CD8-positive, alpha-beta memory T cell (primary cell): ENCODE measurements at places on chromosomes 2 and 18. TPM values are rescaled to one million over a fixed set of nuclear protein-coding genes. Genes with fewer than 3 reads are reported as not detected.

The AKAIN1 gene
- total RNA-seq: not detected

The ASB18 gene
- total RNA-seq: not detected

The SAG gene
- total RNA-seq: not detected

The ADAM17 gene
- total RNA-seq: 17.9 TPM

The ROCK2 gene
- 19.5 TPM for total RNA-seq

The RESP18 gene
- not detected for total RNA-seq

The TMEM247 gene
- not detected for total RNA-seq

The TSPYL6 gene
- total RNA-seq: not detected

The UGT1A5 gene
- not detected for total RNA-seq

The NYAP2 gene
- total RNA-seq: not detected

The LIMS4 gene
- 0.79 TPM for total RNA-seq

The RAX gene
- total RNA-seq: not detected

The SULT1C4 gene
- total RNA-seq: not detected

The HOXD13 gene
- not detected for total RNA-seq

The COL3A1 gene
- 0.07 TPM for total RNA-seq

The ALK gene
- total RNA-seq: not detected

The ZSWIM2 gene
- not detected for total RNA-seq

GRCh38 chr2:238568455-238569440 is 142.0 kb downstream of the ASB1 start:
- no peak for DNase-seq

GRCh38 chr2:149430743-149431736 is 100.7 kb downstream of the LYPD6 start:
- DNase-seq: no peak

DNA sequence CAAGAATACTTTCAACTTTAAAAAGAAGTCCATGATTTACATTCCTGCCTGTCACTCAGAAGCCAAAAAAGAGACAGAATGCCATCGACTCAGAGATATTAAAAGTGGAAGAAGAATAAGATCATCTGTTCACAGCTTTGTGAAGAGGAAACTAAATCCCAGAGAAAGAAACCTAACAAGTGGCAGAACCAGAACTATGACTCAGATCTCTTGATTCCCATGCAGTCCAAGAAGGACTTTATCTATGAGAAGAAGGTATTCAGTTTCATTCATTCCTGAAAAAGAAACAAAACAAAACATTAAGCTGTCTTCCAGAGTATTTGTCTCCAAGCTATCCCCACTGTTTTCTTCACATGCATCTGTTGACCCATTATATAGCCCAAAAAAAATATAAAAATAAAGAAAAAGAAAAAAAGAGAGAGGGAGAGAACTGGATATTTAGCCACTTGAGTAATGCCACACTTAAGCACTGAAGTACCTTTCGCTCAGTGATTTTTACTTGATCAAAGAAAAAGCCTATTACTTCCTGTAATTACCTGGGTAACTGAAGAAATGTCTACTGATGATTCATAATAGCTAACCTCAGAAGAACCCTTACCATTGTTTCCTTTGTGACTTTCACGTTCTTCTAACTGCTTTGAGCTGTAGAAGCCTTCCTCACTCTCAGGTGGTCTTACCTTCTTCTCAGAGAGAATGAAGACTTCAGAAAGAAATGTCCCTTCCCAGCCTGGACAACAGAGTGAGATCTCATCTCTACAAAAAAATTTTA is 17.7 kb upstream of the AKAIN1 start:
- DNase-seq: no peak

DNA sequence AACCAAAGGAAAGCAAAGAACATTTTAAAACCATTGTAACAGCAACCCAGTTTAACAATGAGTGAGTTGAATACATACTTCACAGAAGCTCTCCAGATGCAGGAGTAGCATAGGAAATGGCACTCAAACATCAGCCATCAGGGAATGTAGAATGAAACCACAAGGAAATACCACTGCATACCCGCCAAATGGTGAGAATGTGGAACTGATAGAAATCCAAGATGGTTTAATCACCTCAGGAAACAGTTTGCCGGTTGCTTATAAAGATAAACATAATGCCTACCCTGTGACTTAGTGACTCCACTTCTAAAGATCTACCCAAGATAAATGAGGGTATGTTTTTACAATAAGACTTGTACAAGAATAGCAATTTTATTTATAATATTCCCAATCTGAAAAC is 132.0 kb downstream of the GALNT1 start:
- no peak for DNase-seq

GRCh38 chr2:226660526-226660925 is 139.1 kb downstream of the IRS1 start:
- no peak for DNase-seq

- DNase-seq: no peak
Measured at GRCh38 chr18:4524096-4524495, 69.0 kb upstream of the DLGAP1 start.

GRCh38 chr2:172084645-172085459 is 455 bp upstream of the DLX1 start:
- DNase-seq: peak; percentile 46

DNA sequence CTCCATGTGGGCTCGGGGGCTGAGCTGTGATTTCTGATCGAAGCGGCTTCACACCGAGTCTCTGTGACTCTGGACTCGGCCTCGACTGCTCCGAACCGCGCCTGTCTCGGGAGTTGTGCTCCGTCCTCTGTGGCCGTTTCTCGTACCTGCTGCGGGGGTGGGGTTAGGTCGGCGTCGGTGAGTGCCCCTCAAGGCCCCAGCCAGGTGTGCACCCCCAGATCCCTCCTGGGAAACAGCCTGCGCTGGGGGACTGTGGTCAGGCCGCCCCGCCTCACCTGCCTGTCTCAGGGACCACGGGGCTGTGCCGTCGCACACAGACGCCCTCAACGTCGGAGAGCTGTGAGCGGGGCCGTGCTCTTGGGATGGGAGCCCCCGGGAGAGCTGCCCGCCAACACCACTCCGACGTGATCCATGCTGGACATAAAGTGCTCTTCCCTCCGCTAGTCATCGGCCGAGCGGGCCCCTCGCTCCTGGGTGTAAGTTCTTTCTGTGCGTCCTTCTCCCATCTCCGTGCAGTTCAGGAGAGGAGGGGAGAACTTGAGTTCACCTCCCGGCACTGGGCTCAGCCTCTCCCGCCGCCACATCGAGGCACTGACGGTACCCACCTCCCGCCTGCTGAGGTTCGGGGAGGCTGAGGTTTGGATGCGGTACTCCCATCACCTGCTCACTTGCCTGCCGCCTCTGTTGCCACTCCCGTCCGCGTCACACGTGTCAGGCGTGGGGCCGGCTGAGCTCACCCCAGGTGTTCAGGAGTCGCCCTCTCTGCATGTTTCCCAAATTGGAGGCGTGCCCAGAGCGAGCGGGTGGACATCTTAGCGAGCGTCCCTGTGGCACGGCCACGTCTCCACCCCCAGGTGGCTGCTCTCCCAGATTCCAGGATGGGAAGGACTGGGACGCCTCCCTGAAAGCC is 55.7 kb downstream of the CTDP1 start:
- DNase-seq: no peak

DNA sequence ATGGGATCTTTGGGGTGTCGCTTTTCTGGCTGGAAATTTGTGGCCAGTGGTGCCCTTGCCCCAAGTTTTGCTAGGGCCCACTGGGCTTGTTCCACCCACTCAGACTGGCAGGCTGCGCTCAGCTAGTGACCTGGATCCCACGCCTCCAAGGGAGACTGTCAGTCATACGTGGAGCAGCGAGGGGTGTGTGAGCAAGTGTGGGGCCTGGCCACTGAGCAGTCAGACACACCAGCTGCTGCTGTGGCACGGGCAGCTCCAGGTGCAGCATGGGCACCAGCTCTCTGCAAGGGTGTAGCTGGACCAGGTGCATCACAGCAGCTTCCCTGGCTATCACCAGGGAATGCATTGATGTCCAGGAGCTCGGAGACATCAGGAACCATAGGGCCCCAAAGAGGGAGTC is 327.0 kb downstream of the NR4A2 start:
- DNase-seq: no peak

DNA sequence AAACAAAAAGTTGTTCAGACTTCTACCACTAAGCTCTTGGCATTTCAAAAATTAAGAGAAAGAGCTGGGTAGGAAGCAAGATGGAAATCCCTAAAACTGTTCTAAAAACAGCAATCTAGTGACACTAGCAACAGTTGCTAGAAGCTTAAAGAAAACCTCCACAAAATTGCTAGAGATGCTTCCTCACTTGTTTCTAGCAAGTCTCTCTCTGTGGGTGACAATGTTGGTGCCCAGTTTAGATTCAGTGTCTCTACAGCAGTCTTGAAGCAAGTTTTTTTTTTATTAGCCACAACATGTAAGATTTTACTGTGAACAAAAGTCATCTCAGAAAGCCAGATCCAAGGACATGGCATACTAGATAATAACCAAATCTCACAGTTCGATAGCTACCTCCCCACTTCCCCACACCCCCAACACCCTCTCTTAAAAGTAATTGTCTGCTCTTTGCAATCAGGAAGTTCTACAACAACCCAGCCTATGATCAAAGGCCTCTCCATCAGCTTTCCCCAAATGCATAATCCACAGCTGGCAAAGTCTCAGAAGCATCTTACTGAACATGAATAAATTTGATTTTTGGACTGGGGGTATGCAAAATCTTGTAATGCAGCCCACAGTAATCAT is 70.0 kb downstream of the ANKRD44 start:
- no peak for DNase-seq

- DNase-seq: no peak
Measured at GRCh38 chr18:9575558-9575957, 38.8 kb downstream of the PPP4R1 start.

GRCh38 chr2:40814616-40815015 is 362.7 kb upstream of the SLC8A1 start:
- no peak for DNase-seq

DNA sequence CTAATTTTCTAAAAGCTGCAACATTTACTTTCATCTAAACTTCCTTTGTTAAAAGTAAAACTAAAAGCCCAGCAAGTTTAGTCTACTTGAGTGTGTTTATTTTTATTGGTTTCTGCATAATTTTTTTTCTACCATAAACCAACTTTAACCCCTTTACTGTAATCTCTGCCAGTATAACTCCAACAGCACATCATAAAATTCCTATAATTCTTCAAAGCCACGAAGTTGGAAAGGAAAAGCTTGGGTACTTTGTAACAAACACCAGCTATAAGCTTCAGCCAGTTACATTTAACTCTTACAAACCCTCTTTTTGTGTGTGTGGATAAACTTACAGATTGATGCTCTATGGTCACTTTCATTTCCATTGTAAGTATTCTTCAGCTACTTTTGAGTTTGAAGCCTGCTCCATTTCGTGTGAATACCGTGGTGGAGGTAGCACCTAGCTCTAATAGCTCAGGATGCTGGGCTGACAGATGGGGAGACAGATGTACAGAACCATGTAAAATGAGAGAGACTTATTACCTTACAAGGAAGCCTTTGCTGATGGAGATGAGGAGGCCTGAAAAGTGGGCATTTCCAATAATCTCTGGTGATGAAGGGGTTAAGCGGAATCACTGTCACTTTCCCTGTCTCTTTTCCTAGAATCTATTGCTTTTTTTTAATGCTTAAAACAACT is 42.5 kb downstream of the ZEB2 start:
- no peak for DNase-seq

- DNase-seq: peak; percentile 75
Measured at GRCh38 chr2:233422050-233422639, 67.9 kb downstream of the DGKD start.

DNA sequence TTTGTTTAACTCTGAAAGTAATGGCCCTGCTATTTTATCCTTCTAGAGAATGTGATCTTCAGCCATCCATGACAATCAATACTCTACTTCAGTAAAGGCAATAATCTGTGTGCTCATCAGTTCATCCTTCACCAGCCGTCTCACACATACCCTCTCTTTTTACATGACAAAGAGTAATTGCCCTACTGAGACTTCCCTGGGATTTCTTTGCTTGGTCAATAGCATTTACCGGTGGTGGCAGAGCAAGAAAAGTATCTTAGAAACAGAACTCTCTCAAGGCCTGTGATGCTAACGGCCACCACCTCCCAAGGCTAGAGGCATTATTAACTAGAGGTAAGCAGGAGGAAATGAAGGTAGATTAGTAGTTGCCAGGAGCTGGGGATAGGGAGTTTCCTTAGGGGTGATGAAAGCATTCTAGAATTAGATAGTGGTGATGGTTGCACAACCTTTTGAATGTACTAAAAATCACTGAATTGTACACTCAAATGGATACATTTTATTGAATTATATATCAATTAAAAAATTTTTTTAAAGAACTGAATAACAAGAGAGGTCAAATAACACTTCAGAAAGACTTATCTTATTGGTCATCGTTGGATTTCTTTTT is 57.9 kb upstream of the EPC2 start:
- DNase-seq: no peak

- DNase-seq: no peak
Measured at GRCh38 chr18:49016648-49017539, 66.1 kb upstream of the SMAD7 start.

DNA sequence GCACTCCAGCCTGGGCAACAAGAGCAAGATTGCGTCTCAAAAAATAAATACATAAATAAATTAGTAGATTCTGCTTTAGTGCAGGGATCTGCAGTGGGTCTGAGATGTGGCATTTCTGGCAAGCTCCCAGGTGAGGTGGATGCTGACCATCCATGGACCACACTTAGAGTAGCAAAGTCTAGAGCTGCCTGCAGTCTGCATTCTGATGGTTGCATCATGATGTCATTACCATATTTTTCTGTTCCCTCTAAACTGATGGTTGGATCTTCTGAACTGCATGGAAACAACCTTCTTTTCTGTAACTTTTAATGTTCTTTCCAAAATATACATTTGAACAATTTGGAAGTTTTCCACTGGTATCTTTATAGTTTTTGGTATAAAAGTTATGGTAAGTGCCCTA is 42.9 kb downstream of the MYL12B start:
- no peak for DNase-seq

- no peak for DNase-seq
Measured at GRCh38 chr2:130947967-130948366, 111.3 kb downstream of the ARHGEF4 start.

- DNase-seq: no peak
Measured at GRCh38 chr2:27095745-27096651, 9.4 kb downstream of the KHK start.

- no peak for DNase-seq
Measured at GRCh38 chr2:42084231-42084671, 36.4 kb downstream of the PKDCC start.

- DNase-seq: no peak
Measured at GRCh38 chr2:4090668-4091630, 387.6 kb downstream of the DCDC2C start.

- no peak for DNase-seq
Measured at GRCh38 chr2:221731432-221732145, 159.5 kb upstream of the EPHA4 start.

DNA sequence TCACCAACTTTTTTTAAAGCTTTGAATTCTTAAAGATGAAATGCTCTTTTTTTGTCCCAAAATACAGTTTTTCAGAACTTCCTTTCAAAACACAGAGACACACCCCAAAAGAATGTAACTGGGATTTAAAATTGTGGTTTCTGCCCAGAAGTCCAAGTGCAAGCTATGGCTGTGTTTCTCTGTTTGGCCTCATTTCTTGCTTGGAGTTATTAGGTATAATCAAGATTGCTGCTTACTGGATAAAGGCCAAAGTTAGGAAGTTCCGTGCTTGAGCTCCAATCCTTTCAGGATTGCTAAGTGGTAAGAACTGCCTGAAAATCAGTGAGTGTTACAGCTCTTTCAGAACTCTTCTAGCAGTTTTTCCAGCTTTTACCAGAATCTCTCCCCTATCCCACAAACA is 16.9 kb downstream of the ZBTB7C start:
- DNase-seq: no peak
